Hematopoietic multipotent progenitor cell treated with erythropoietin and hydrocortisone succinate and interleukin-3 and kit ligand, for 4 days (in vitro differentiated cells): ENCODE measurements at places on chromosomes 3 and 15.

- no peak for DNase-seq
Measured at GRCh38 chr3:144197582-144197981, 226.0 kb downstream of the DIPK2A start.

DNA sequence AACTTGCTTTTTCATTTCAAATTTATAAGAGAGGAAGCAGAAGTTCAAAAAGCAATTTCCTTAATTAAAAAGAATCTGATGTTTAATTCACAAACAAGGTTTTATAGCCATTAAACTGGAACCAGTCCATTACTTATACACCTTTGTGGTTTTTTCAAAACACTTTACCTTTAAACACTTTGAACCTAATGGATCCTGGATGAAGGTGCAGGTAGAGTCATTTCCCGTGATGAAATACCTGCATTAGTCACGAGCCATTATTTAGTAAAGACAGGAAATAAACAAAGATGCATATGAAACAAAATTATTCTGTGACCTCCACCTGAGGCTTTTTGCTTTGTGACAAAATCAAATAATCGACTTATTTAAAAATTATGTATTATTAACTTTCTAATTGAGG is 341.7 kb upstream of the UBE2E2 start:
- no peak for DNase-seq

DNA sequence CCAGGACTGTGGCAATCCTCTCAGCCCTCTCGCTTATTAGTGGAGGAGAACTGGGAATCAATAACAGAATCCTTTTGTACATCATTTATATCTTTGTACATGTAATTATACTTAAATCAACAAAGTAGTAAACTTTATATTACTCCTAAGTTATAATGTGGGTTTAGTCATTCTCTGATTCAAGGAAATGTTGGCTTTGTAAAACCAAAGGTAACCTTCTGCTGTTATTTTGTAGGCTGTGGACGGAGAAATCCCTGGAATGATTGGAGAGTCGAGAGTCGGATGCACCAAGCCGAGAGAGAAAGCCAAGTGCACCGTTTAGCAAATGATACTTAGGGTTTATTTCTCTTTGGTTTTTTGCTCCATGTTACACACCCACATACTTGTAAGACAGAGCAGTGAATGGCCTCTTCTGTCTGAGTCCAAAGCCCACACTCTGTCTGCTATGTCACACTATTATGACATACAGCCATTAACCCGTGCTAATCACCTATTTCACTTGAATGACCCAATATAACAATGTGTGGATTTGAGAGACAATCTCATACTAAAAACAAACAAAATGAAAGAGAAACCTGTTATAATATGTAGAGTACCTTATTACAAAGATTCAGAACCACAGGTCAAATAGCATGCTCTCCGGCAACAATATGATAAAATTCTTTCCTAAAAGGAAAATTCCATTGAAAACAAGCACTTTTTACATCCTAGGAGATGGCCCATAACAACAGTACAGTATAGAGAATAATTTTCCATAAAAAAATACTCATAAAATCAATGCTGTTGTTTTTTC is 72.2 kb downstream of the MECOM start:
- DNase-seq: no peak

DNA sequence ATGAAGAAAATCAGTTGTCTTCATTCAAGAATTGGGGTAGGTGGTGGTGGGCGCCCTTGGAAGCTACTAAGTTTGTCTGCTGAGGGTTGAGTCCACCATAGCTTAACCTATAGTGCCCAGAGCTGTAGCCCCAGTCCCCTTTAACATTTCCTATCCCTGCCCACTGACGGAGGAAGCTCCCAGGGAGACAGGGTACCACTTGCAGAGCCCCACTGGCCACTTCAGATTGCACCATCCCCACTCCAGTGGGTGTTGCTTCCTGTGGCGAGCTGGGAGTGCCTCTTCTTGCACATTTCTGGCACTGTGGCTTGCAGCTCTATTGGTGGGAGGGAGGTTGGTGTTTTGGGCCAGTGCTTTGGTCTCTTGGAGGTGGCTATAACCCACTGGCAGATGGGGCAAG is 2.7 kb downstream of the PXYLP1 start:
- DNase-seq: peak; percentile 42

- no peak for DNase-seq
Measured at GRCh38 chr3:178475062-178475461, 61.2 kb upstream of the KCNMB2 start.

GRCh38 chr15:72732516-72732915 is 46.5 kb downstream of the BBS4 start:
- peak; percentile 87 for DNase-seq

- no peak for DNase-seq
Measured at GRCh38 chr3:135990903-135991302, 25.4 kb downstream of the PPP2R3A start.

GRCh38 chr3:133548090-133548489 is 25.4 kb upstream of the CDV3 start:
- DNase-seq: no peak

- peak; percentile 40 for DNase-seq
Measured at GRCh38 chr3:190692256-190692655, 170.2 kb downstream of the GMNC start.

- peak; percentile 50 for DNase-seq
Measured at GRCh38 chr15:51536965-51537574, 85.5 kb downstream of the DMXL2 start.

GRCh38 chr15:40493089-40493840 is 22.5 kb downstream of the CHST14 start:
- peak; percentile 38 for DNase-seq

DNA sequence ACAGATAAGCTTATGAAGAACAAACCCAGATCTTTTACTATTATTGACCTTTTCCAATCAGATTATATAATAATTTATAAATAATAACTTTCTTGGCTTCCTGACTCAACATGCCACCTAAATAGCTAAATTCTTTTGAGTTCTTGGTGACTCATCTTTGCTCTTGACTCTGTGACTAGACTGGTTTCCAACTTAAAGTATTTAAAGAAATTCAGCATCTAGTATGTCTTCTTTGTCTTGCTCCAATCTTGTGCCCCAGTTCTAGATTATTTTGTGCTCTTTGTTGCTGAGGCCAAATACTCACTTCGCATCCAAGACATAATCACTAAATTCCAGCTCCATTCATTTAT is 483.2 kb upstream of the TBL1XR1 start:
- DNase-seq: no peak

DNA sequence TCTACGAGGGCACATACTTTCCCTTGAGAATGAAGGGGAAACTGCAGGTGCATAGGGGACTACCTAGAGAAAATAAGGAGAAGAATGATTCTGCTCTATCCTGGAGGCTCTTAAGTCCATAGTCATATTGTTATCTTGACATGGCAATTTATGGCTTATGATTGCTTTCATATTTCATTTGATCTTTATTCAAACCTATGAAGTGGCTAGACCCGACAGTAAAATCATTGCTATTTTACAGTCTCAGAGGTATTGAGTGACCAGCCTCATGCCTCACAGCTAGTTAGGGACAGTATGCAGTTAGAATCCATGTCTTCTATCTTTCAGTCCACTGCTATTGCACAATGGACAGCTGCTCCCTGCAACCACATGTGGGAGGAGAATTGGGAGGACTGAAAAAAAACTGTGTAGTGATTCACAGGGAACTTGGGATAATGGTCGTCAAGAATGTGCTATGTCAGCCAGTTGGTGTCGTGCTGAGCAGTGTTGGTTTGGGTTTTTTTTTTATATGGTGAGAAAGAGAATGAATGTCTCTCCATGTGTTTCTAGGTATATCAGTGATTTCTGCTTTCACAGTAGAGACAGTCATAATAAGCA is 63.2 kb upstream of the SPPL2A start:
- no peak for DNase-seq

GRCh38 chr3:125072301-125072700 is 16.5 kb upstream of the HEG1 start:
- no peak for DNase-seq

- DNase-seq: peak; percentile 75
Measured at GRCh38 chr15:34708422-34708821, 46.4 kb downstream of the GJD2 start.

DNA sequence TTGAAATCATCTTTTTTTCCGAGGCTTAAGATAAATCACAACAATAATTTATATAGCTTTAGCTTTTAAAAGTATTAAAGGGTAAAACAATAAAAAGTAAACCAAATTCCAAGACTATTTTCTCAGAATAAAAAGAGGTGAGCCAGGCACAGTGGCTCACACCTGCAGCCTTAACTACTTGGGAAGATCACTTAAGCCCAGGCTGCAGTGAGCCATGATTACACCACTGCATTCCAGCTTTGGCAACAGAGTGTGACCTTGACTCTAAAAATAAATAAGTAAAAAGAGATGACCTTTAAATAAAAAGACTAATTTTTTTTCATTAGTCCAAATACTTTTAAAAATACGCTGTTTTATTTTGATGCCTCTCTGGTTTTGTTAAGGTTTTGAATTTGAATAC is 54.4 kb downstream of the C3orf80 start:
- no peak for DNase-seq

GRCh38 chr3:101941318-101942040 is 92.2 kb downstream of the NFKBIZ start:
- DNase-seq: peak; percentile 25

- no peak for DNase-seq
Measured at GRCh38 chr15:31104003-31104402, 2.5 kb upstream of the TRPM1 start.

DNA sequence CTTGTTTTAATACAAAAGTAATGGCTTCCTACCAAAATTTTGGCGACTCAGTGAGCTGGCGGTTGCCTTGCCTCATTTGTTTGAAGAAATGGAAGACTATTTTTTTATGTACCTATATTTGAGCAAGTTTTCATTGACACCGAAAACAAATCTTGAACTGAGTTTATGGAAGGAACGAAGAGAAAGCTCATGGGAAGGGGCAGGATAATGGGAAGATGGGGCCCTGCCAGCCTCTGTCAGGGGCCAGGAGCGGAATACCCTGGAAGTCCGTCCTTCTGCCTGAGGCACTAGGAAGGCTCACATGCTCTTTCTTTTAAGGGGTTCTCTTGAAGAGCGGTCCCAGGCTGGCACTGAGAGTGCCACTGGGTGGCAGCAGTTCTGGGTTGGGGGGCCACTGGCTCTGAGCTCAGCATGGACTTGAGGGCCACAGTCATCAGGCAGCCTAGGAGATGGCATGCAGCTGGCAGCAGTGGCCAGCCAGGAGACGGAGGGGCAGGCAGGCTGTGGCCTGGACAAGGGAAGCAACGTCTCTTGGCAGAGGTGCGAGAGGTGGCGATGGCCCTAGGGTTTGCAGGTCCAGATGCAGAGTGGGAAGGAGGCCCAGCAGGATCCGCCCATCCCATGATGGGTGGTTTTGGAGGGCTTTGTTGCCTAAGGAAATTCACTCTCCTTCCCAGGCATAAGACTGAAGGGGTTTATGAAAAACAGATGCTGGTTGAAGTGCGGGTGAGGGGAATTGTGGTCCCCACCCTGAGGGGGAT is 41.6 kb downstream of the ISG20 start:
- DNase-seq: no peak

- no peak for DNase-seq
Measured at GRCh38 chr3:151687076-151687475, 46.7 kb upstream of the AADACL2 start.

- DNase-seq: no peak
Measured at GRCh38 chr3:10493202-10493589, 12.2 kb downstream of the ATP2B2 start.

DNA sequence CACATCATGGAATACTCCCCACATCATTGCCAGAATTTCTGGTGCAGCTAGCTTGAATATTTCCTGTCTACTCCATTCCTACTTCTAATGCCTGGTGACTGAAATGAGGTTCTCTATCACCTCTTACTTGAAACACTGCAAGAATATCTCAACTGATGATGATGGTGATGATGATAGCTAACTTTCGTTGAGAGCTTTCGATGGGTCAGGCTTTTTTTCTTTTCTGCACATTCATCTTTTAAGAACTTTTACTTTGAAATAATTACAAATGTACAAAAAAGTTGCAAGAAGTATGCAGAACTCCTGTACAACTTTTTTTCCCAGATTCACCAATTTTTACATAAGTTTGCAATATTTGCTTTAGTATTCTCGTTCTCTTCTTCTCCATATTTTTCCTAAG is 233.5 kb downstream of the MEIS2 start:
- no peak for DNase-seq

- DNase-seq: no peak
Measured at GRCh38 chr3:159624616-159625015, 364.0 kb upstream of the IL12A start.

DNA sequence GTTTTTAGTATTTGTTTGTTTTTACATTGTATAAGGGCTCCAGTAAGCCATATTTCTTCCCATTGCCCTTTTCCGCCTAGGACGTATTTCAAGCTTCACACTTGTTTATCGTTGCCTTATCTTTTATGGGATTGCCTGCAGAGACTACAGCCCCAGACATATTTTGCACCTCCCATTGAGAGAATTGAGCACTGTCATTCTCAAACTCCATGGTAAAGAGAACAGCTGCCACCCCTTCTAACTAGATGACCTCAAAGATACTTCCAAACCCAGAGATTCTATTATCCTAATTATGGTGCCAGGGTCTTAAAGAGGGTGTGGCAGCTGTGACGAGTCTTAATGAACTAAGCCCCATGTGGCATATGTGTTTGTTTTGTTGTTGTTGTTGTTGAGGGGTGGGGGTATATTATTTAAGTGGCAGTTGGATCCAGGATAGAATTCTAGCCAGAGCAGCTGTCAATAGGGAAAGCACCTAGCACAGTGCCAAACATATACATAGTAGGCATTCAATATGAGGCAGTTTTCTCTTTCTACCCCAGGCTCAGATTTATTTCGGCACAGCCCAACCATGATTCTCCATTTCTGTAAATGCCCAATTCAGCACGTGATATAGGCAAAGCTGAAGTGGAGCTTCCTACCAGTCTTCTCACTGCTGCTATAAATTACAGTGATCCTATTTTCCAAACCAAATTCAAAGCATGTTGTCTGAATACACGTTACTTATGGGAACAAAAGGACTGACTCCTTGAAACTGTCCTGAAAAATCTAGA is 932 bp upstream of the TP53BP1 start:
- DNase-seq: no peak

- DNase-seq: no peak
Measured at GRCh38 chr3:137335478-137335877, 377.7 kb downstream of the IL20RB start.

- DNase-seq: peak; percentile 39
Measured at GRCh38 chr3:58484045-58484721, 7.7 kb upstream of the KCTD6 start.

GRCh38 chr3:177196456-177197040 is 734 bp downstream of the TBL1XR1 start:
- peak; percentile 78 for DNase-seq

DNA sequence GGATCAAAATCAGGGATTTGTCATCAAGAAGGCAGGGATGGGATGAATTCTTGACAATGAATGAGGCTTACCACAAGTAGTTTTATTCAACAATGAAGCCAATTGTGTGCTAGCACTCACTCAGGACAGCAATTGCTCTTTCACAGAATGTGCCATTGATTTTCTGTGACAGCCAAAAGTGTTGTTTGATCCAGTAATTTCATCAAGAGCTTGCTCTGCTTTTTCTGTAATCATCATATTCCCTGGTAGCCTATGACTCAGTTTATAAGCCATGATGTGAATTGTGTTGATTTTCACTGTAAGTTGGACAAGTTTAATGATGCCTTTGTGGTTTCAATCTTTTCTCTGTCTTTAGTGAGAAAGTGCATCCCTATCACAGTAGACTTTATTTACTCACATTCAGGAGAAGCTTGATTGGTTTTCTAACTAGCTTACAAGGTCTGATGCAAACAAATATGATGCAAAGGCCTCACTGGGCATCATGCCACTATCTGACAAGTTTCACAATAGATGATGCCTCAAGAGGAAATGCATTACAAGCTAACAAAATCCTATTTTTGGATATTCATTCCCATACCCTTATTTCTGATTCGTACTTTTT is 13.6 kb upstream of the CSRNP1 start:
- DNase-seq: peak; percentile 77

GRCh38 chr3:16330351-16330750 is 65.3 kb downstream of the OXNAD1 start:
- DNase-seq: no peak
